DMS153 (cell line): ENCODE measurements at places on chromosomes 3 and 15.

GRCh38 chr3:11818033-11818432 lies 28.7 kb downstream of the TAMM41 start:
- DNase-seq: no peak

- DNase-seq: no peak
Observed at GRCh38 chr3:121870717-121871116, 23.5 kb upstream of the SLC15A2 start.

- DNase-seq: no peak
Observed at GRCh38 chr15:67768313-67768977, 56.9 kb upstream of the SKOR1 start.

GRCh38 chr3:16433701-16434151 lies 79.8 kb downstream of the RFTN1 start:
- DNase-seq: no peak

DNA sequence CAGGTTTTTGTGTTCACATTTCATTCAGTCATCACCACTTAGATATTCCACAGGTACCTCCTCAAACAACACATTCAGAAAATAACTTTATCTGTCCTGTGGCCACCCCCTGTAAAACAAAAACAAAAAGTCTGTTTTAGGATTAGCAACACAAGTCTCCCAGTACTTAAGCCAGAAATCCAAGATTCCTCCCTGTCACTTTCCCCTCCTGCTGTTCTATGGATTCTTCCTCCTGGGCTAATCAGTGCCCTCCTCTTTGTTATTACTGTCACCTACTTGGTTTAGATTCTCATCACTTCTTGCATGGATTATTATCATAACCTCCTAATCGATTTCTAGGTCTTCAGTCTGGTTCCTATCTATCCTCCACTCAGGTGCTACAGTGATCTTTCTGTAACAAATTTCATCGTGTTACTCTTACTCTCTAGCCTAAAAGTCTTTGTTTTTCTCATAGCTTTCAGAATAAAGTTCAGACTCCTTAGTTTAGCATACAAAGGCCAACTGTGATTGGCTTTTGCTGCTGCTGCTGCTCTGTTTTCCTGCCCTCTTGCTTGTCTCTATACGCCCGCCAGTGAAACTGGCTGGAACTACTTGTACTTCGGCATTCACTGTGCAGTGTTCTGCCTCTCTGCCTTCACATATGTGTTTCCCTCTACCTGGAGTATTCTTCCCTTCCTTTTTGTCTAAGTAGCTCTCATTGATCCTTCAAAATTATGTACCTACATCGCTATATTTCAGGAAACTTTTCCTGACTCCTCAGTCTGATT lies 32.2 kb downstream of the PPP2R3A start:
- DNase-seq: no peak

DNA sequence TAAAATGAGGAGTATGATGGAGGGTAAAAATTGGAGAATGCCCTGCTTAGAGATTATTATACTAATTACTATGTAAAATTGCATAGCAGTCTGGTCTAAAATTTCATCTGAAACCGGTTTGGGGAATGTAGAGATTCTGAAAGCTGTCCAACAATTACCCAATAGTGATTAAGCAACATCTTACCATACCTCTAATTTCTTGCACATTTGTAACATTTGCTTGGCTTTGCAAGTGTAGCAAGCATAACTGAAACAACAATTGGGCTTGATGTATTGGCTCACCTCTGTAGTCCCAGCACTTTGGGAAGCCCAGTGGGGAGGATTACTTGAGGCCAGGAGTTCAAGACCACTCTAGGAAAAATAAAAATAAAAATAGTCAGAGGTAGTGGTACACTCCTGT lies 17.4 kb downstream of the AADACL2 start:
- no peak for DNase-seq

DNA sequence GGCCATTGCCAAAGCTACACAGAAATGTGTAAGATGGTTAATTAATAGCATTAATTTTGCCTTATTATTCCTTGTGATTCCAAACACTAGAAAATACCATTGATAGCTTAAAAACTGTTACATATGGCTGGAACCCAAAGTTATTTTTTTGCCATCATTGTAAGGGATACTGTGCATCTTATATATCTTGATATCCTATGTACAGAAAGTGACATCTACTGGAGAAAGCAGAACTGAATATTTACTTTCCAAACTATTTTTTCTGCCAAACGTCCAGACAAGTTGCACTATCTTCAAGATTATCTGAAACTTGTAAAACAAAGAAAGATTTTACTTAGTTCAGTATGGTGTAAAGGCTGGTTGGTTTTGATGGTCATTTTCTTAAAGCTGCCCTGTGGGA lies 33.3 kb upstream of the MEIS2 start:
- DNase-seq: no peak

- DNase-seq: peak; percentile 60
Observed at GRCh38 chr3:64163755-64164148, 61.5 kb downstream of the PRICKLE2 start.

DNA sequence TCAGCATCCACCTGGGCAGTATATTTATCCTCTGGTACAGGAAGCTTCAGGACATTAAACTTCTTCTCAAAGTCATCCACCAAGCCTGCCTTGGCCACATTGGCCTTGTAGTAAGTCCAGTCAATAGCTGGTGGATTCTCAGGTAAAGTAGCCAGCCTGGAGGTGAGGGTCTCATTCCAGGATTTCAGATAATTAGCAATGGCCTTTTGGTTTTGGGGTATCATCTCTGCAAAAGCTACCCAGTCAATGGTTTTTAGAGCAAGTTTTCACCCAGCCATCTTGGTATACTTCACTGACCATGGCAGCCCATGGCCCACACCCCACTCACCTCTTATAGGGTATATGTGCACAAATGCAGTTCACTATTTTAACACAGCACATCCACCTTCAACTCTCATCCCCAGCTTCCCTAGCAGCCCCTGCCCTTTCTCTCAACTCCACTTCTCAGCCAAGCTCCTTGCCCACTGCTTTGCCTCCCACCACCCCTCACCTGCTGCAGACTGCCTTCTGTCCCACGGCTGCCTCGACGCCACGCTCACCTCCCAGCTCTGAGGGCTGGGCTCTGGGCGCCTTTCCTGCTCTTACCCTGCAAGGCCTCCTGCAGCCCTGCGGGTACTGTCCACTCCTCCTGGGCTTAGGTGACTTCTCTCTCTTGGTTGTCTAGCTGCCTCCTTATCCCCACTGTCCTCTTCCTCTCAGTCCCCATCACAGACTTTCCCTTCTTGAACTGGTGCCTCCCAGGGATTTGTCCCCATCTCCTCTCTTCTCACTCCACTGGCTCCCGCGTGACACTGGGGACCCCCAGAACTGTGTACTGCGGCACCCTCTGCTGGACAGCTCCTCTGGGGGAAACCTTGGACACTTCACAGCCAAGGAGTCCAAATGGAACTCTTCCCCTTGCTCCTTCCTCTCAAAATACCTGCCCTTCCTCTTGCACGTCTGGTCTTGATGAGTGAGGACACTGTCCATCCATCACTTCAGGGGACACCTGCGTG lies 1.7 kb upstream of the TGM5 start:
- DNase-seq: no peak

- no peak for DNase-seq
Observed at GRCh38 chr3:112355307-112355687, 22.3 kb downstream of the CD200 start.

- no peak for DNase-seq
Observed at GRCh38 chr3:57586778-57587177, 10.4 kb downstream of the ARF4 start.

- no peak for DNase-seq
Observed at GRCh38 chr3:151144760-151145159, 58.3 kb downstream of the GPR171 start.

- DNase-seq: no peak
Observed at GRCh38 chr3:58899953-58900298, 149.9 kb downstream of the CFAP20DC start.

DNA sequence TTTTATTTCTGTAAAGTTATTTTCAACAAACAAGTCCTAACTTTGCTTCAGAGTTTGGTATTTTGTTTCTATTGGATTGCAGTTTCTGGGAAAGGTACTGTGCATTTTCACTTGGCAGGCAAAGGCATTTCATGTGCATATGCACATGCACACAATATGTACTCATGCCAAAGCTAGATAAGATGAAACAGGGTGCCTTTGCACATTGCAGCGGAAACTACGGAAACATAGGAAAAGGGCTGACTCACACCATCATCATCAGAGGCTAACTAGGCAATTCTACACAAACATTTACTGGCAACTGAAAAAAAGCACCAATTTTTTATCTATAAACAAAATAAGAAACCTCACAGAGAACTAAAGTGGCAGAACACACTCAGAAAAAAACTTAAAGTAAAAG lies 550.6 kb upstream of the NECTIN3 start:
- DNase-seq: no peak

GRCh38 chr15:75313116-75313845 lies 22.6 kb upstream of the COMMD4 start:
- no peak for DNase-seq

- DNase-seq: no peak
Observed at GRCh38 chr3:32245200-32245599, 6.7 kb downstream of the CMTM8 start.

- DNase-seq: no peak
Observed at GRCh38 chr3:53350652-53351051, 3.3 kb upstream of the DCP1A start.

DNA sequence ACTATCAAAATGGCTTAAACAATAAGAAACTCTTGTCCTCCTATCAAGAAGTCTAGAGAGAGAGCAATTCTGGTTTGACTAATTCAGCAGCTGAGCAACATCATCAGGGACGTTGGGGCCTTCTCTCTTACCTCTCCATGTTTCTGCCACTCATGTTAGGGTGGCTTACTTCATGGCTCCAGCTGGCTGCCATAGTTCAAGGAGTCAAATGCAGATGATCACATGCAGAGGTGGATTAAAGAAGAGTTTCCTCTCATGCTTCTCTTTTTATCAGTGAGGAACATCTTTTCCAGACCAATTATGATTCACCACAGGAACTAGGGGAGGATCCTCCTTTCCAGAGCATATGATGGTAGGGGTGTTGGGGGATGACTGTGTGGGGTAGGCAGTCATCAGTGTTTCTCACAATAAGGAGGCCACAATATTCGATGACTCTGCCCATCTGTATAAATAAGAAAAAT lies 45.5 kb downstream of the NEK11 start:
- DNase-seq: no peak

DNA sequence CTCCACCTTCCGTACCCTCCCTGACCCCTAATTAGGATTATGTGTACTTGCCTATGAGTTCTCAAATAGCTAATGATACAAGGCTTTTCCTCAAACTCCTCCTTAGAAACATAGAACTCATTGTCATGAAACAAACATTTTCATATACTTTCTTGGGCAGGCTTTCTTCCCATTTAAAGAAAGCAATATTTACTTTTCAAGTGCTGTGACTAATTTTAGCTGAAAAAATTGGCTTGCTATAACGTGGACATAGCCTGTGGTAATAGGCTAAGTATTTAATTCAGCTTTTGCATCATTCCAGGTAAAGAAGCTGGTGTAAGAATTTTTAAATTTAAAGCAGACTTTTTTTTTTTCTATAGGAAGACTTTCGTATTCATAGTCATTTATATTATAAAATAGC lies 208.7 kb downstream of the SOX2 start:
- no peak for DNase-seq

GRCh38 chr3:128185630-128186447 lies 32.6 kb downstream of the EEFSEC start:
- no peak for DNase-seq
